ENCODE measurements at places on chromosomes 6 and 20.

- no peak for DNase-seq
These were observed 39.6 kb upstream of the PAX1 start for GRCh38 chr20:21665687-21666446.

GRCh38 chr6:138001750-138002349, 105.4 kb downstream of the PERP start:
- peak; percentile 44 for DNase-seq

DNA sequence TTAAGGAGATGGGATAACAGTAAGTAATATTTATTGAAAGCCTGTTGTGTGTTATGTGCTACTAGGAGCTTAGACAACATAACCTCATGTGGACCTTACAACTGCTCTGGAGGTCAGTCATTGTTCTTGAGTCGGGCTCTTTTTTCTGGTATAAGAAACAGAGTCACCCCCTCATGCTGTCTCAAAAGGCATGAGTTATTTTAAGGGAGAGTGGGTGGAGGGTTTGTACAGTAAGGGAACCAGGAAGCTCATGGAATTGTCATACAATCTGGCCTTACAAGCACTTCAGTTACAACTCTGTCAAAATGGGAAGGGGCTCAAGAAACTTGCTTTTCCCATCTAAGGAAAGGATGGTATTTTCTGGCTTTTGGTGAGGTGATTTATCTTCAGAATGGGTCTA, 16.5 kb upstream of the DSE start:
- no peak for DNase-seq

GRCh38 chr20:24955045-24955444, 6.0 kb downstream of the CST7 start:
- DNase-seq: no peak

DNA sequence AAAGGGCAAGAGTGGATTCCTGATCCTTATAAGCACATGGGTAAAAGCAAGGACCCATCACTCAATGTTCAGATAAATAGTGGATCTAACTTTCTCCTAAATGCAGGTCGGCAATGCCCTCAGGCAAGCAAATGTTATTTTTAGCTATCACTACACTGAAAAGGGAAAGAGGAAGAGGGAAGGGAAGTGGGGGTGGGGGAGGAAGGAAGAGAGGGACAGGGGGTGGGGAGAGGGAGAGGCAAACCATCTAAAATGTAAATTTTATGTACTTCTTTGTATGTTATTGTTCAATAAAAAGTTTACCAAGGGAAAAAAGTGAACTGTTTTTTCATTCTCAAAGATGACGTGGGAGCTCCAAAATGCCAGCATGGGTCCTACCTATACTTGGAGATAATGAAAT, 44.2 kb downstream of the CHD6 start:
- DNase-seq: no peak
